ENCODE measurements at places on chromosomes 12 and 14.

GRCh38 chr12:82625523-82625922 is 61.2 kb upstream of the TMTC2 start:
- no peak for DNase-seq

DNA sequence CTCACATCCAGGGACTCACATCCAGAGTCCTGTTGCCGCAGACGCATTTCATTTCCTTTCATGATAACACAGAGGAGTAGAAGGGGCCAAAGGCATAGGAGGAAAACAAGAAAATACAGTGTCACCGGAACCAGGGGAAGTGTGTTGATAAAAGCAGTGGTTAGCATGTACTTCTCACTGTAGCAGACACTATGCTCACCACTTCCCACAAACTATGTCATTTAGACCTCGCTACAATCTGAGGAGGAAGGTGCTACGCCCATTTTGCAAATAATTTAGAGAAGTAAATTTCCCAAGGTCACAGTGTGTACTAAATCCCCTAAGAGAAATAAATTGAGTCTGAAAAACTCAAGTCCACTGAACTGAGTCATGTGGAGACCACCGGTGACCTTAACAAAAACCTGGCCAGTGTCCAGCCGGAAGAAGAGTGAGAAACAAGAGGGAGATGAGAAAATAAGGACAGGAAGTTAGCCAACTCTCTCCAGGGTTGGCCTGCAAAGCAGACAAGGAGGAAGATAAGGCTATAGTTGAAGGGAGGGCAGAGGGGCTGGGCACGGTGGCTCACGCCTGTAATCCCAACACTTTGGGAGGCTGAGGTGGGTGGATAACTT is 25.8 kb upstream of the TMCC3 start:
- no peak for DNase-seq

DNA sequence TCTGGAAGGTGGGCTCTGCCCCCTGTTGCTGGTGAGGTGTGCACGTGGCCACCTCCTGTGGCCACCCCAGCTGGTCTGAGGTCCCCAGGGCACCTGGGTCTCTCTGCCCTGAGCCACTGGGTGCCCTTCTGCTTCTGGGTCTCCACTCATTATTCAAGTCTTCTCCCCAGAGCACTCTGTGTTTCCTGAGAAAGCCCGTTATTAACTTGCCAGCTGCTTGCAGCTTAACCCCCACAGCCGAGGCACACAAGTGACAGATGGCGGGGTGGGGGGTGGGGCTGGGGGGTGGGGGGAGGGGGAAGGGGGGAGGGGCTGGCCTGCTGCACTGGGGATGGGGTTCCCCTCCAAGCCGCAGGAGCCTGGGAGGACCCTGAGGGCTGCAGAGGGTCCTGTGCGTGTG is 40.5 kb downstream of the FBRSL1 start:
- no peak for DNase-seq

GRCh38 chr12:4900327-4900726 is 9.4 kb upstream of the KCNA1 start:
- no peak for DNase-seq

DNA sequence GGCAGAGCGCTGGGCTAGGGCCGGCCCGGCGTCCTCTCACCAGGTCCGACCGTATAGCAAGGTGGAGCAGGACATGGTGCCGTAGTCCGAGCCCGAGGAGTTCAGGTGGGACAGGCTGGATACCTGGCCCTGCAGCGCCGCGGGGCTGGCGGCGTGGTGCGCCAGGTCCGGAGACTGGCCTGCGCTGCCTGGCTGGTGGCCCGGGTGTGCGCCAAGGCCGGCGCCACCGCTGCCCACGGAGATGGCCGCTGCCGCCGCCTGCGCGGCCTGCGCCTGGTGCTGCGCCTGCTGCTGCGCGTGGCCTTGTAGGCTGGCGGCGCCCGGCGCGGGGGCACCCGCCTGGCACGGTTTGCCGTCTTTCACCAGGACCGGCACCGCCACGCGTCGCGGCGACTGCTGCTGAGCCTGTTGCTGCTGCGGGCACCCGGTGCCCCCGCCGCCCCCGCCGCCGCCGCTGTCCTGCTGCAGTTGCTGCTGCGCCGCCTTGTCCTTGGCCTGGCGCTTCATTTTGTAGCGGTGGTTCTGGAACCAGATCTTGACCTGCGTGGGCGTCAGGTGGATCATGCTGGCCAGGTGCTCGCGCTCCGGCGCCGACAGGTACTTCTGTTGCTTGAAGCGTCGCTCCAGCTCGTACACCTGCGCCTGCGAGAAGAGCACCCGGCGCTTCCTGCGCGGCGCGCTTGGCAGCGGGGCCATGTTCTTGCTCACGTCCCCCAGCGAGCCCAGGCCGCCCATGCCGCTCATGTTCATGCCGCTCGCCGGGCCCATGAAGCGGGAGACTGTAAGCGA is 2.6 kb downstream of the NKX2-1 start:
- no peak for DNase-seq

DNA sequence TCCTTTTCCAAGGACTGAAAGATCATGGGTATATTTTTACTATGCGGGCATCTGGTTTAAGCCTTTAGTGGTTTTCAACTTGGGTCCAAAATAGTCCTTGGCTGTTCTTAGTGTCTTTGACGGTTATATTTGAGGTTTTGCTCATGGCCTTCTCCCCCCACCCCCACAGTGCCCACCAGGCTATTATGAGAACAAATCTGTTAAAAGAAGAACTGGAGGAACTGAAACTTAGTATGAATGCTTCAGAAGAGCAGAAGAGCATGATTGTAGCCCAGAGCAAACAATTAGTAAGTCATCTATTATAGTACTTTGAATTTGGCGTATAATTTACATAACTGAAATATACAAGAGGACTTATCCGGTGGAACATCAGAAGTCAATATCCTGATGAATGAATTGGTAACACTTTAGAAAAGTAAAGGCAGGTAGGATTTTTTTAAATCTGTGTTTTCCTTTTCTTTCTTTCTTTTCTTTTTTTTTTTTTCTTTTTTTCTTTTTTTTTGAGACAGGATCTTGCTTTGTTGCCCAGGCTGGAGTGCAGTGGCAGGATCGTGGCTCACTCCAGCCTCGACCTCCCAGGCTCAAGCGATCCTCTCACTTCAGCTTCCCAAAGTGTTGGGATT is 71.8 kb upstream of the BCAT1 start:
- no peak for DNase-seq

DNA sequence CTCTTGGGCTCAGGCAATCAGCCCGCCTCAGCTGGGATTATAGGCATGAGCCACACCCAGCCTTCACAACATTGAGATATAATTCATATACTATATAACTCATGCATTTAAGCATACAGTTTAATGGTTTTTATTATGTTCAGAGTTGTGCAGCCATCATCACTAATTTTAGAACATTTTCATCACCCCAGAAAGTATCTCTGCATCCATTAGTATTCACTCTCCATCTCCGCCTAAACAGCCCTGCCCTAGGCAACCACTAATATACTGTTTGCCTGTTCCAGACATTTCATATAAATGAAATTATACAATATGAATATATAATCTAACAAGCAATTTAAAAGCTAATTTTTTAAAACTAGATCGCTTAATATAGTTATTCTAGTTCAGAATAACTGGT is 34.7 kb downstream of the TBK1 start:
- DNase-seq: no peak

GRCh38 chr12:67578976-67579661 is 69.4 kb upstream of the DYRK2 start:
- DNase-seq: no peak

GRCh38 chr14:93019367-93019843 is 96.3 kb downstream of the ITPK1 start:
- no peak for DNase-seq
